GM13977 (cell line): ENCODE measurements at places on chromosomes 7 and 10.

DNA sequence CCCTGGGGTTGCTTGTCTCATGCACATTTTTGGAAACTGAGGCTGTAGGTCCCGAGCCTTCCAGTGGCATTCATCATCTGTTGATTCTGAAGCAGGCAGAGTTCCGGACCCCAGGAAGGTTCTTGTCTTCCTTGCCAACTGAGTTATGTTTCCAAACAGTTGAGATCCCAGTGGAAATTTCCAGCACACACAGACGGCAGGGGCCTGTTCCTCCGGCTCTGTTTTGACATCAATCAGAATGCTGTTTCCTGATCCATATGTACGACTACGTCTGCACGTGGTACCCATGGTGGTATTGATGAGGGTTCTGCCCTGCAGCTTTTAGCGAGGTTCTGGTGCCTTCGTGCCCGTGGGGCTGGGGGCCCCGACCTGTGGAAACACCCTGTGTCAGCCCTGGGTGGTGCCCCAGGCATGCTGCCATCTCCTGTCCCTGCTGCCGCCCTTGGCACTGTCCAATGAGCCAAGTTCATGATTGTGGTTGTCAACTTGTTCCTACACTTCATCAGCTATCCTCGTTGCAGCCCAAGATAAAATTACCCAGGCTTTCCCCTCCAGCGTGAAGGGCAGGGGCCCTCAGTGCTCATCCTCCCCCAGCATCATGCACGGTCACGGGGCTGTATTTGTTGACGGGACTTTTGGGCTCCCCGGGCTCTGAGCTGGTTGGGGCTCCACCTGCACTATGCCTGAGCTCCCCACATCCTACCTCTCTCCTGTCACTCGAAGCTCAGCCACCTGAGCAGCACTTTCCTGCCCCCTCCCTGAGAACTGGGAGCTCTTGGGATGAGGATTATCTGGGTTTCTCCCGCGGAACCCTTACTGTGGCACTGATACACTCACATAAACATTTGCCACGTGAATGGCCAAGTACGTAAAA is 7.8 kb upstream of the DPYSL4 start:
- DNase-seq = no peak

DNA sequence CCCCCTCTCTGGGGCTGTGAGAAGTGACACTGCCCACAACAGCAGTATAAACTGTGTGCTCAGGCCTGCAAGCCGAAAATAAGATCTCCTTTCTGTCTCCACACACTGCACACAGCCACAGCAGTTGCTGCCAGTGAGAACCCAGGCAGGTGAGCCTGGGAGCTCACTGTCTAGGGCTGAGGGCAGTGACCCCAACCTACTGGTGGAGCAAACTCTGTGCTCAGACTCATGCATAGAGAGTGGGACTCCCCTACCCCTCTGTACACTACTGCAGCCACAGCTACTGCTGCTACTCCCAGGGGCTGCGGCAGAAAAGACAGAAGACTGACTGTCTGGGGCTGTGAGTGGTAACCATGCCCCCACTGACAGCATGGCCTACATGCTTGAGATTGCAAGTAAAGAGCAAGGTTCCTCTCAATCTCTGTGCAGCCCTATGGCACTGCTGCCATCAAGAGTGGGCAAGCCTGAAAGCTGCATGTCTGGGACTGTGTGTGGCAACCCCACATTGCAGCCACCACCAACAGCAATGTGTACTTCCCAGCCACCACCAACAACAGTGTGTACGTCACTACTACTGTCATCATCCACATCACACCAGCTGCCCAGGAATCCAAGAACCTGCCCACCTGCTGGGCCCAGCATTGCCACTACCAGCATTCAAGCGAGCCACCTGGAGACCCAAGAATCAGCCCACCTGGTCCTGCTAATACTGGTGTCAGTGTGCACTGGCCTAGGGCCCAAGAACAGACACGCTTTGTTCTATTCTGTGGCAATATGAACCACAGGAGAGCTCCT is 226.1 kb downstream of the XPNPEP1 start:
- DNase-seq = no peak

DNA sequence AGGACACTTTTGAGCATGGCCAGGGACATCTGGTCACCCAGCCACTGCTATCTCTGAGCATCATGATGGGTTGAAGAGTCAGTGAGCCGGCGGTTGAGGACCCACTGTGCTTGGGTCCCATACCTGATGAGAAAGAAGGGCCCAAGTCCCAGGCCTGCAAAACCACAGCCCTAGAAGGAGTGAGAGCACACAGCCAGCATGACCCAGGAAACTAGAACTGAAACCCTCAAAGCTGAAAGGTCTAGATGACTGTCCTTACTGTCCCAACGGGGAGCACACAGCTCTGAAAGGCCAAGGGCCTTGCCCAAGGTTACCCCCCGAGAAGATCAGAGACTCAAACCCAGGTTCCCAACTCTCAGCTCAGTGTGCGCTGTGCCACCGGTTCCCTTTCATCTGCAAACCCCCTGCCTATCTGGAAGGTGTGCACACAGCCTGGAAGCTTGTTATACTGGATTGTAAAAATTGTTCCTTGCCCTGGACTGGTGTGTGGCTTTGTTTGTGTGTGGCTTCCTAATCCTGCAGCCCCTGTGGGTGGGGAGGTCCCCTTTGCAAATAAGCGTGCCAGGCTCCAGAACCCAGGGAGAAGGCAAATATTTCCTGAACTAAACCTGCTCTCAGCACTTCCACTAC is 22.6 kb upstream of the PSAP start:
- peak; percentile 86 for DNase-seq

DNA sequence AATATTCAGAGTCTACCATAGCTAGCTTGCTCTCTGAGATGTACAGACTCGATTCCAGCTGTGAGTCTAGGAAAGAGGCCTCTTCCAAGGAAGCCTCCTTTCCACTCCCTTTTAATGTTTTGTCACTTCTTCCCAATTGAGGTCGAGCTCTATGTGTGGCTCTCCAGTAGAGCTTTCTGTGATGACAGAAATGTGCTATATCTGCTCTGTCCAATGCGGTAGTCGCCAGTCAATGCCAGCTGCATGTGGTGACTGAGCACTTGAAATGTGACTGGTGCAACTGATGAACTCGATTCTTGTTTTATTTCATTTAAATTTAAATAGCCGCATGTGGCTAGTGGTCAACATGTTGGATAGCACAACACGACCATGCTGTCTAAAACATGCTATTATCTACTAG is 387.0 kb upstream of the NRP1 start:
- no peak for DNase-seq

DNA sequence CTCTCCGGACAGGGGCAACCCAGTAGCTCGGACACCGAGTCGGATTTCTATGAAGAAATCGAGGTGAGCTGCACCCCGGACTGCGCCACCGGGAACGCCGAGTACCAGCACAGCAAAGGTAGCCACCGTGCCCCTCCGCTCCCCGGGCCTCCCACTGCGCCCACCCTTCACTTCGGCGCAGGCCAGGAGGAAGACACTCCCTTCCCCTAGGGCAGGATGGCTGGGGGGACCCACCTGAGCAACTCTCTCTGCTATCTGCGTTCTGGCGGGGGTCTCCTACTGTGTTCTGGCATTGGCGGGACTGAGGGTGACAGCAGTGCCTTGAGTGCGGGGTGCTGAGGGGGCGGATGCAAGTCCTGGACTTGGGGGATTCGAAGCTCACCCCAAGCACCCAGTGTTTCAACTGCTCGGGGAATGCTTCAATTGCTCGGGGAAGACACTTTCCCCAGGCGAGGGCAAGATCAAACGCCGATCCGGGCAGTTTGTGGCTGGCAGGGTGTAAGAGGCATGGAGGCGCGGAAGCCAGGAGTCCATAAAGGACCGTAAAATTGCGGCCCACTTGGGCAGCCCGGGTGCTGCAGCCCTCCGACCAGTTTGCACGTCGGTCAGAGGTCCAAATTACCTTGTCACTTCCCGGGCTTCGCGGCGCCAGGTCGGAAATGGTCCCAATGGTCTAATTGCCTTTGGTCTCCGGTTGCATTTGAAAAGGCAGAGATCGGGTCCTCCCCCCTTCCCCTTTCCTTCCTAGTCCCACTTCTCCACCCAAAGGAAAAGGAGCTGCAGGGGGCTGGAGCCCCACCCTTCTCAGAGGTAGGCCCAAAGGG is 950 bp downstream of the EVX1 start:
- peak; percentile 31 for DNase-seq
